ENCODE measurements at places on chromosomes 11 and 22. TPM values are rescaled to one million over a fixed set of nuclear protein-coding genes. Genes with fewer than 3 reads are reported as not detected.

MS4A4A gene
- total RNA-seq: 80.7 TPM

SMTNL1 gene
- total RNA-seq: not detected

DDI1 gene
- not detected for total RNA-seq

PGM2L1 gene
- total RNA-seq: 1.5 TPM

E2F8 gene
- total RNA-seq: 4.4 TPM

C11orf91 gene
- not detected for total RNA-seq

SLC22A8 gene
- total RNA-seq: not detected

USP35 gene
- 23.4 TPM for total RNA-seq

MFNG gene
- total RNA-seq: 27.6 TPM

CTSW gene
- 0.55 TPM for total RNA-seq

INPP5J gene
- total RNA-seq: 0.83 TPM

TMEM225 gene
- not detected for total RNA-seq

MCAM gene
- total RNA-seq: 12.1 TPM

CLMP gene
- total RNA-seq: 24.2 TPM

CCDC87 gene
- total RNA-seq: 0.52 TPM

PRMT3 gene
- 21.4 TPM for total RNA-seq

OR2AG2 gene
- not detected for total RNA-seq

RFPL3 gene
- not detected for total RNA-seq

DNA sequence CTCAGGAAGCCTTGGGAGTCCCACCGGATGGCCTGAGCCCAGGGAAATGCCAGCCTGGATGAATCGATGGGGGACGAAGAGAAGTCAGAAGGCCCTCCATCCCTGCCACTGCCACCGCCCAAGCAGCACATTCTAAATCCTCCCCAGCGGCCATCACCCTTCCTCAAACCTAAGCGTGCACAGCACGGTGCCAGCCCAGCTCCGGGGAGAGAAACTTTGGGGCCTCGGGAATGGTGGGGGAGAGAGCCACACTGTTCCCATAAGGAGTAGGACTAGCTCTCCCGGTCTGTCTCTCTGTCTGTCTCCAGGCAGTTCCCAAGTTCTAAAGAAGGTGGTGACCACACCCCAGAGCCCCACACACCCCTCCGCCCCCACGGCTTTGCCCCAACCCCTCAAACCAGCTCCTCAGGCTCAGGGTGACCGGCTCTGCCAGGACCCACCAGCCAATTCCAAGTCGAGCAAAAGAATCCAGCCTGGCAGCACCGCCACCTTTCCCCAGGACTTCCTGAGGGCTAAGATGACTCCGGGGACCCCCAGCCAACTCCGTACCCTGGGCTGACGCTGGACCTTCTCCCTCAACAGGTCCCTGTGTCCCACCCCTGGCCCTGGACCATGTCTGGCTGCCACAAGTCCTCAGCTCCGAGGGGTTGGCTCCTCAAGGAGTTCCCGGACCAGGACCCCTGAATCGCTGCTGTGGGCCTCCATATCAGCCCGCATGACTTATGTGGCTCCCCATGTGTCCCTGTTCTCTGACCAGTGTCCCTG, 2.7 kb downstream of the AHNAK start:
- no peak for DNase-seq

DNA sequence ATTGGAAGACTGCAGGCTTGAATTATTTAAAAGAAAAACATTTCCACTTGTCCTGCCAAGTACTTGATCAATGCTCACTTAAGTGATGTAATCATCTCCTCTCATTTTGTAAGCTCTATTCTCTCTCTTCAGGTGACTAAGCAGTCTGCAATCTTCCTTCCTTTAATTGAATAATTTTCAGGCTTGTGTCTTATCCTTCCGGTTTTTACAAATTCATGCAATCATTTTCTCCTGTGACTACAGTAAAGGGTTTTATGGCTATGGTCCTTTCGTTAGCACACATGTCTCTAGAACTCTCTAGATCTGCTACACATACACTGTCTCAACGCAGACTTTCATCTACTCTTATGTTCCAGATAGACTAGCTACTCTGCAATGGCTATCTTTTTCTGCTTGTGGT, 12.6 kb upstream of the UPB1 start:
- DNase-seq: no peak

- no peak for DNase-seq
Measured at GRCh38 chr11:128745311-128746136, 51.7 kb downstream of the FLI1 start.

DNA sequence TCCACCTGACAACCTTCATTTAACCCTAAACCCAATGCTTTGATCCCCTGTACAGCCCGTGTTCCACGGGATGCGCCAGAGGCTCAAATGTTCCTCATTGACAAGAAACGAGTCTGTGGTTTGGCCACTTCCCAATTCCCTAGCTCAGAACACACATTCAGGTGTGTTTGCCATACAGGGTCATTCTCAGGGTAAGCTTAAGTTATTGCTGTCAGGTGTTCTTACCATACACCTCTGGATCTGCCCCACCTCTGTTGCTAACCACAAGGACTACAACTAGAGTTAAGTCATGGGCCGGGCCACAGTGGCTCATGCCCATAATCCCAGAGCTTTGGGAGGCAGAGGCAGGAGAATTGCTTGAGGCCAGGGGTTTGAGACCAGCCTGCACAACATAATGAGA, 45.6 kb upstream of the POLD3 start:
- DNase-seq: no peak

- no peak for DNase-seq
Measured at GRCh38 chr22:36985211-36985889, 33.9 kb downstream of the TST start.

DNA sequence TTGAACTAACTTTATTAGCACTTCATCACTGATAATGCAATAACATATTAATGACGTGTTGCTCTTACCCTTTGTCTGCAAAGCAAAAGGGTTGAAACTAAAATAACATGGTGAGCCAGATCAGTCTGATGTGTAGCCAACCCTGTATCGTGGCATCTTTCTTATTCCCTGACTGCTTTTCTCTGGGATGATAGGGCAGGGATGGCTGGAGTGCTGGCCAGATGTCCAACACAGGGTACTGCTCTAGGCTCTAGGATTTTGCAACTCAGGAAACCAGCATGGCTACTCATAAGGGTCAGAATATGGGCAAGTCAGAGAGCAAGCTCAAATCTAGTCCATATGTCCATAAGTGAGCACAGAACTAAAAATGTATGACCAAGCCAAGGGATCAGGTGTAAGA, 129.1 kb downstream of the SLC17A6 start:
- no peak for DNase-seq

DNA sequence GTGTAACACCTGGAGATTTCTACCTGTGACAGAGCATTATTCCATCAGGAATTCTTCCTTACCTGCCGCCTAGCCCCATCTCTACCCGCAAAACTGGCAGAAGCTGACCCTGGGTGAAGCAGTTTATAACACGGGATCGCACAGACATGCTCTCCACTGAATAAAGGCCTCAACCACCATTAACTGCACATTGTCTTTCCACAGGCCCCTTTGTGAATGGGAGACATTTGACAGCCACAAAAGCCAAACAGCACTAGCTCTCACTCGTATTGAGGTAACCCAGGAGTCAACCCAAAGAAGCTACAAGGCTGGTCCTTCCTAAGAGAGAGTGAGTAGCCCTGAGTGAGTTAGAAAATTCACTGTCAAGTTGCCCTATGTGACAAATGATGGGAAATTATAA, 135.6 kb downstream of the RCN1 start:
- DNase-seq: no peak

GRCh38 chr11:16713594-16713993, 24.9 kb upstream of the C11orf58 start:
- DNase-seq: no peak

GRCh38 chr11:32704775-32705174, 89.7 kb downstream of the CCDC73 start:
- DNase-seq: no peak

GRCh38 chr22:33385611-33386010, 327.4 kb upstream of the SYN3 start:
- no peak for DNase-seq

- DNase-seq: no peak
Measured at GRCh38 chr11:67437082-67437808, at the start of gene PTPRCAP. PTPRCAP (minus strand) TSS chr11:67437682; CDS start chr11:67437619, 63 bp downstream.

DNA sequence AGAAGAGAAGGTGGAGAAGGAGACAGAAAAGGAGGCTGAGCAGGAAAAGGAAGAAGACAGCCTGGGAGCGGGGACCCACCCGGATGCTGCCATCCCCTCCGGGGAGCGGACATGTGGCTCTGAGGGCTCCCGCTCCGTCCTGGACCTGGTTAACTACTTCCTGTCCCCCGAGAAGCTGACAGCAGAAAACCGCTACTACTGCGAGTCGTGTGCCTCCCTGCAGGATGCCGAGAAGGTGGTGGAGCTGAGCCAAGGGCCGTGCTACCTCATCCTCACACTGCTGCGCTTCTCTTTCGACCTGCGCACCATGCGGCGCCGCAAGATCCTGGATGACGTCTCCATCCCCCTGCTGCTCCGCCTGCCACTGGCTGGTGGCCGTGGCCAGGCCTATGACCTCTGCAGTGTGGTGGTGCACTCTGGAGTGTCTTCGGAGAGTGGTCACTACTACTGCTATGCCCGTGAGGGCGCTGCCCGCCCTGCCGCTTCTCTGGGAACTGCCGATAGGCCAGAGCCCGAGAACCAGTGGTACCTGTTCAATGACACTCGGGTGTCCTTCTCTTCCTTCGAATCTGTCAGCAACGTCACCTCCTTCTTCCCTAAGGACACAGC, 21.4 kb downstream of the USP35 start:
- DNase-seq: no peak

DNA sequence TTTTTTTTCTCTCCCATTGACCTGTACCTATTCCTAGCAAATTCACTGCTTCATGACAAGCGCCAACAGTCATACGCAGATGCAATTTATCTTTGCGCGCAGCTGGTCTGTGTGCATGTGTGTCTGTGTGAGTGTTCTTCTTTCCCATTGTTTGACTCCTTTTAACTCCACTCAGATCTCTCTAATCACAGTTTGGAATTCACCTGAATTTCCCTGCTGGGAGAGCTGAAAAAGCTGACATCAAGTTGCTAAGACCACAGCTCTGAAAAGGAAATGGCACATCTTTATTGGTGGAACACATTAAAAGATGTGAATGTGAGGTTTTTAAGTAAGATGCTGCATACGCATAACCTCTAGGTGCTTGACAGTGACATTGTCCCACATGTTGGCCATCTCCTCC, 187.4 kb upstream of the MTMR2 start:
- no peak for DNase-seq

- peak; percentile 54 for DNase-seq
Measured at GRCh38 chr22:22753526-22754267, 109.3 kb downstream of the GGTLC2 start.

DNA sequence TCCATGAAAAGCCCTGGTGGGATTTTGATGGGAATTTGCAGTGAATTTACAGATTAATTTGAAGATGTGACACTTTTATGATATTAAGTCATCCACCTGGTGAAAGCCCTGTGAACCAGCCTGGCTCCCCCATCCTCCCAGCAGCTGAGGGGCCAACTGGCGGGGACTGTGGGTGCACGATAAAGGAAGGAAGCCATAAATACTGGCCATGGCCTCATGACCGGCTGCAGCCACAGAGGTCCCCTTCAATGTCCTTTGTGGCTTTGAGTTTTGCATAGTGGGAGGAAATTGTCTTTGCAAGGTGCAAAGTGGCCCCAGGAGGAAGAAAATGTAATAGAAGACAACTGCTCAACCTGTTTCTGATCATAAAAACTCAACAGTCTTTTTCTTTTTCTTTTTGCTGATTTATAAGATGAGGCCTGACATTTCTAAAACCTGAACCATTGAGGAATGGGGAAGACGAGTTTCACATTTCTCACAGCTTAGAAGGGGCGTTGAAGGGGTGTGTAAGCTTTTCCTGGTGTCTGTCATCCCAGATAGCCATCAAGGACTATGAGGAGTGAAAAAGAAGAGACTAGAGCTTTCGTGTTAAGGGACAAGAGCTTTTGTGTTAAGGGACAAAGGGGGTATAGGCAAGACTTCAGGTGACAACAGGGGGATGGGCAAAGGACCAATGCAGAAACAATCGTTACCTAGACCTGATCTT, 6.3 kb upstream of the NDUFV1 start:
- DNase-seq: no peak

GRCh38 chr22:45775062-45775461, 103.4 kb downstream of the ATXN10 start:
- no peak for DNase-seq

- no peak for DNase-seq
Measured at GRCh38 chr22:41215926-41216325, 10.8 kb downstream of the L3MBTL2 start.

- DNase-seq: peak; percentile 54
Measured at GRCh38 chr11:47233989-47234668, 14.5 kb downstream of the ACP2 start.

DNA sequence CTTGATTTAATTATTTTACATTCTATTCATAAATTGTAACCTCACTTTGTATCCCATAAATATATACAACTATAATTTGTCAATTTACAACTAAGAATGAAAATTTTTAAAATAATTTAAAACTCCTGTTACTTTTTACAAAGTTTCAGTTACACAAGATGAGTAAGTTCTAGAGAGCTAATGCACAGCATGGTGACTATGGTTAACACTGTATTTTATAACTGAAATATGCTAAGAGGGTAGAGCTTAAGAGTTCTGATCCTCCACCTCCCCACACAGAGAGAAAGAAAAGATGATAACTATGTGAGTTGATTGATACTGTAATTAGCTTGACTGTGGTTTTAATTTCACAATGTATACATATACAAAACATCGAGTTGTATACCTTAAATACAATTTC, 412.5 kb upstream of the DDI1 start:
- DNase-seq: no peak

DNA sequence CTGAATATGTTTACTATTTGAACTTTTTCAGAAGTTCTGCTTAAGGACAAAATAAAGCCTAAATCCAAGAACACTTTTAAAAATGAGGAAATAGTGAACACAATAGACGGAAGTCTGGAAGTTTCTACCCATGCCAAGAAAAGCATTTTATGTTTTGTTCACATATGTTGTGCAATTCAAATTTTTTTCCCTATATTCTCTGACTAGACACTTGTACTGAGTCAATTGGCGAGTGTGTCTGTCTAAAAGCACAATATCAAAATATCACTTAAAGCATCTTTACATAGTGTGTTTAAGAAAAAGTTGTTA, 29.2 kb downstream of the INCENP start:
- no peak for DNase-seq

DNA sequence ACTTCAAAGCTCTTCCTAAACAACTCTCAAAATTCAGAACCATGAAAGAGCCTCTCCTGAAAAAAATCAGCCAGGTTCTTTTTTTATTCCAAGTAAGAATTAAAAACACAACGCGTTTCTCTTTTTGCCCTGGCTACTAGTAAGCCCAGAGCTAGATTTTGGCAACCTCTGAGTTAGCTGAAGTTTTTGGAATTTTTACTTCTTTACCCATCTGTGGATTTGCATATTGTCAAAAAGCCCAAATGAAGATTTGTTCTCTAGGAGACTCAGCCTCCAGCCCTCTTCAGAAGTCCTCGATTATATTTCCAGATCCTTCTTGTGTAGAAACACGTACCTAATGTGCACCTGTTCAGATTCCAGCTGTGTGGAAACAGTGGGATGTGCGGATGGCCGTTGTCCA, 517.9 kb downstream of the TBC1D22A start:
- no peak for DNase-seq

- no peak for DNase-seq
Measured at GRCh38 chr22:26974034-26974433, 316.6 kb downstream of the MIAT start.

- no peak for DNase-seq
Measured at GRCh38 chr11:3614742-3615171, 27.0 kb downstream of the ART5 start.

All from adrenal gland (tissue), 19 donors.